ENCODE measurements at places on chromosomes 7 and 10.

- no peak for ATAC-seq
These were observed 121.3 kb downstream of the ADCY1 start for GRCh38 chr7:45695249-45695995.

GRCh38 chr10:132001238-132001972 lies 19.7 kb upstream of the BNIP3 start:
- ATAC-seq = no peak

DNA sequence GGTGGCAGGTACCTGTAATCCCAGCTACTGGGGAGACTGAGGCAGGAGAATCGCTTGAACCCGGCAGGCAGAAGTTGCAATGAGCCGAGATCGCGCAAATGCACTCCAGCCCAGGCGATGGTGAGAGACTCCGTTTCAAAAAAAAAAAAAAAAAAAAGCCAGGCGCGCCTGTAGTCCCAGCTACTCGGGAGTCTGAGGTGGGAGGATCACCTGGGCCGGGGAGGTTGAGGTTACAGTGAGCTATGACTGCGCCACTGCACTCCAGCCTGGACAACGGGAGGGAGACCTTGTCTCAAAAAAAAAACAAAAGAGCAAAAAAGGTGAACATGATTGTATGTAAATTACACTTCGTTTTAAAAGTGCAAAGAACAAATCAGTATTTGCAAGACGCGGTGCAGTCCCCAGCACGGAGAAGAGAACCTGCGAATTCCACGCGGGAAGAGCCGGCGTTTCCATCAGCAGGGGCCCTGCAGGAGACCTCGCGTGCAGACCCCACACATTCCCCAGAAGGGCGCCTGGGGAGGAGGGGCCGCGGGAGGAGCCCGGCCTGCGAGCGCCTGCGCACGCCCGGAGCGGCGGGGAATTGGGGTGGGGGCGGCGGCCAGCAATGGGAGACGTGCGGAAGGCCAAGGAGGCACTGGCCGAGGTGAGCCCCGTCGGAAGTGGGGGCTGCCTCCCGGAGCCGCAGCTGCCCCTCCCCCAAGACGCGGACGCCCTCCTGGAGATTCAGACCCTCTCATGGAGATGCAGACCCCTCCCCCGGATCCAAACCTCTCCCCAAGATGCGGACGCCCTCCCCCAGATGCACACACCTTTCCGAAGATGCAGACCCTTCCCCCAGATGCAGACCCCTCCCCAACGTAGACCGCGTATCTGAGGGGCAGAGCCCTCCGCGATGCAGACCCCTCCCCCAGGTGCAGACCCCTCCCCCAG lies 16.7 kb upstream of the SUN1 start:
- ATAC-seq = no peak

GRCh38 chr7:27196287-27196767 lies 3.6 kb downstream of the HOXA13 start:
- ATAC-seq = no peak

DNA sequence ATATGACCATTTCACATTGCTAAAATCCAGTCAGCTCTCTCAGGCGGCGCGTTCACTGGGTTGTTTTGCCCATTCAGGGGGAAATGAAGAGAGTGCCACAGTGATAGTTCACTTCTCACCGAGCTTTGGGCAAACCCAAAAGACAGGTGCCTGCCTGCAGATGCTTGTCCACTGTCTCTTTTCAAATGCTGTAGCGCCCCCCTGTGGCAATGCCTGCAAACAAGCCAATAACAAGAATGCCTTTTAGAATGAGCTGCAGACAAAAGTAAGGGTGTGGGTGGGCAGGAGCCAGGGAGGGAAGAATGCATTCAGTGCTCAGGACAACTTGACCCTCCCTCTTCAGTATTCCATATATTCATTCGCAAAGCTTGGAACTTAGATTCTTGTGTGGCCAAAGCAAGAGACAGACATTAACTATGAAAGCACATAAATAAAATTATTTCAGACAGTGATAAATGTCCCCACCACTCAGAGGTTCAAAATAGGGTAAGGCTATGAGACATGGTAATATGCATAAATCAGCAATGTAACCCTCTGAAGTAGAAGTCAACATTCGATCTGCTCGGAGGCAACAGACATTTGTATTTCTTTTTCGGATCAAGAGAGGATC lies 86.9 kb downstream of the JAZF1 start:
- ATAC-seq = no peak

GRCh38 chr7:13727279-13727678 lies 262.2 kb downstream of the ETV1 start:
- ATAC-seq = no peak

GRCh38 chr7:72101444-72101843 lies 310.7 kb downstream of the CALN1 start:
- ATAC-seq = no peak

- no peak for ATAC-seq
These were observed 30.6 kb upstream of the CSTF2T start for GRCh38 chr10:51729822-51730555.
